Caco-2 (cell line): ENCODE measurements at places on chromosomes 11 and 22.

DNA sequence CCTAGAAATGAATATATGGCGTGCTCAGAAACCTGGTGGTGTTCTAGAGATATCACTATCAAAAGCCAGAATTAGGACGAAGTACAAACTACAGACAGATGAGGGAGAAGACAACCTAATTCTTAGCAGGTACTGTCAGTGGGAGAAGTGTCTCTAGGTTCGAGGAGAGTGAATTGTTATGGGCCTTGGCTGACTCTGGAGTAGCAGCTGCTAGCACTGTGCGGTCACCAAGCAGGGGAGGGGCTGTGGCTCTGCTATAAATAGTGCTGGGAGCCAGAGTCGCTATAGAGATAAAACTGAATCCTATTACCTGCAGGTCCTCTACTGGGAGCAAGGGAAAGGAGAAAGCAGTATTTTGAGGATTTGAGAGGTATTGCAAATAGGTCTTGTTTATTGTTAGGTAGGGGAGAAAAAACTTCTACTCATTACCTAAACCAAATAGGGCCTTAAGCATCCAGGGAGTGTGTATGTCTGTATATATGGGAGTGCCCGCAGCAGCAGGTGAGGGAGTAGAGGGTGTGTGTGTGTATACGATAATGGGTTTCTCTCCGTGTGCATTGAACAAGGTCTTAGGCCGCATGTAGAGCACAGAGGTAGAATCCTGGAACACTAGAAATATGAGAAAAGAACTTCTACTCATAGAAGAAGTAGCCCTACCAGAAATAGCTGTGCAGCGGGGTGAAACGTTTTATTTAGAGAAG lies 2.2 kb downstream of the MADD start:
- DNase-seq, result no peak

DNA sequence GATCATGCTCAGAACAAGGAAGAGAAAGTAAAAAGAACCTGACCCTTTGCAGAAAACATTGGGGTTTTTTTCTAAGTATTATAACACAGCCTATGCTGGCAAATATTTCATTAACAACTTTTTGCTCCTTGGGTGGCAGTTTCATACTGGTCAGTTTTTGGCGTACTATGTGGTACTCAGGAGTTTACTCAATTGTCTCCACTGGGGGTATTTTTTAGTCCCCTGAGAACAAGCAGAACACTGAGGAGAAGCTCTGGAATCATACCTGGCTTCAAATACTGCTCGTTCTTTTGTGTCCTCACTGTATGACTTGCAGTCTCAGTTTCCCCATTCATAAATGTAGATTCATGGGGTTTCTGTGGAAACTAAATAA lies 90.4 kb downstream of the SERGEF start:
- no peak for DNase-seq

- no peak for DNase-seq
Measured at GRCh38 chr22:23228503-23228902, 48.2 kb downstream of the BCR start.

DNA sequence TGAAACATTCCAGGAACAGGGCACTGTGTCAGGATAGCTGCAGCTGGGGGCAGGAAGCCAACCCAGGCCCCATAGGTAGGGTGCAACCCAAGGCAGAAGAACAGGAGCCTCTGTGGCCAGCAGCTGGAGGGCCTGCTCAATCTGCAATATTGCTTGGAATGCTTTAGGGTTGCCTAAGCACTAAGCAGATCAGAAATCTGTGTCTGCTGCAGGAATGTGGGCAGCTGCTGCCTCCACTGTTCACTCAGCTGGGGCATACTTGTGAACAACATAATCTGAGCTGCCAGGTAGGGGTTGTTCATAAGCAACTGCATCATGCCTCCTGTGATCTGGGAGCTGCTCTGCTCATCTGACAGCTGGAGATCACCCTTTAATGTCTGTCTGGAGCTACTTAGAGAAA lies 1.7 kb downstream of the UBQLNL start:
- no peak for DNase-seq

- peak; percentile 88 for DNase-seq
Measured at GRCh38 chr22:42283278-42284201, 13.1 kb upstream of the TCF20 start.

DNA sequence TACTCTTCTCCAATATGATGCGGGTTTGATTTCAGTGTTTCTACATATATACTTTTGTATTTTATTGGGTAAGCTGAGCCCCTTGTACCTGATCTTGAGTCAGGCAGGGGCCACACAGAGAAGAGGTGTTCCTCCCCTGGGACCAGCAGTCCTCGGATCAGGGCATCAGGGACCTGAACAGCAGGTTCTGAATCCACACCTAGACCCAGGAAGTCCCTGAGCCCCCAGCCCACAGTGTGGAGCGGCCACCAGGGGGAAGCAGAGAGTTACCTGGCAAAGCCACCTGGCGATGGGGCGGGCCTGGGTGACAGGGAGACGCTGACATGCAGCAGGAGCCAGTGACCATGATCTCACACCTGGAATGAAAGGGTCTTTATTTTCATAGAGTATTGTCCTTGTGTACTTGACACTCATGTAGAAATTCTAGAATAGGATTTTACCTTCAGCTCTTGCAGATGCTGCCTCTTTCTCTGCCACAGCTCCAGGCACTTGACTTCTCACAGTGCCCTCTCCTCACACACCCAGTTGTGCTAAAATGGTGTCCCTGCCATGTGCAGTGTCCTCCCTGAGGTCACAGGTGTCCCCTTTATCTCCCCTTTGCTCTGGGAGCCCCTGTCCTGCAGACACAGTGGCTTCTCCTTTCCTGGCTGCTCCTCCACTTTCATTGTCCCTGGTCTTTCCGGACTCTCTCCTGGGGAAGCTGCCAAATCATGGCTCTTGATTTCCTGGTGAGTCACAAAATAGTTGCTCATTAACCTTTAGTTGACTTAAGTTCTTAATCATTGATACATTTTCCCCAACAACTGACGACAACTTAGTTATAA lies 48.5 kb downstream of the GGTLC2 start:
- peak; percentile 91 for DNase-seq

DNA sequence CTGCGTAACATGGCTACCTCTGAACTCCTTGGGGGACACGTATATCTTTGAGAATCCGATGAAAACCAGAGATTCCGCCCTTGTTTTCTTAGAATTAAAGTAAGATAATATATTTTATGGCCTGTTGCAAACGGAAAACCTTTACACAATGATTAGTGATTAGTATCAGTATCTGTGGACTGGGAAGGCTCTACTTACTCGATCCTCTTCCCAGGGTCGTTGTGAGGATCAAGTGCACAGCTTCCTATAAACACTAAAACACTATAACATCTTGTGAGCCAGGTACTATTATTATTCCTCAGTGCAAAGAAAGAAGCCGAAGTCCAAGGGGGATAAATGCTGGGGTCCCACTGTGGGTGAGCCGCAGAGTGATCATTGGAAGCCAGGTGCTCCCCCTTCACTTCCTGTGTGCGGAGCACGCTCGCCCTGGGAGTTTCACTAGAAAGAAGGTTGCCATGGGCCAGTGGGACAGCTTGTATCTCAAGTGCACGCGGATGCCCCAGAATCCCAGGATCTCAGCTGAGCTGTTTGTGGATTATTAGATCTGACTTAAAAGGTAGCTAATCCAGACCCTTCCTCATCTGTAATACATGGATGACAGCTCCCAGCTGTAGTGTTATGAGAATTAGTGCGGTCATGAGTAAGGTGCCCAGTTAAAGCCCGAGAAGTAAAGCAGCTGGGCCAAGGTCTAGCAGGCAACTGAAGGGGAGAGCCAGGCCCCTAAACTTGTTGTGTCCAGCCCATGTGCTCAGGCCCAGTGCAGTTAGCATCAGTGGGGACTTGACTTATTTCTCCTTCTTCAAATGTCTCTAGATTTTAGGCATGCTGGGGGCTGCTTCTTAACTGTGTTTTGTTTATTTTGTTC lies 839 bp downstream of the CBY1 start:
- no peak for DNase-seq

GRCh38 chr11:56103210-56103737 lies at the start of gene OR8H2:
OR8H2 (plus strand) TSS chr11:56103687; CDS start chr11:56105043, 1,356 bp downstream.
- DNase-seq, result no peak

DNA sequence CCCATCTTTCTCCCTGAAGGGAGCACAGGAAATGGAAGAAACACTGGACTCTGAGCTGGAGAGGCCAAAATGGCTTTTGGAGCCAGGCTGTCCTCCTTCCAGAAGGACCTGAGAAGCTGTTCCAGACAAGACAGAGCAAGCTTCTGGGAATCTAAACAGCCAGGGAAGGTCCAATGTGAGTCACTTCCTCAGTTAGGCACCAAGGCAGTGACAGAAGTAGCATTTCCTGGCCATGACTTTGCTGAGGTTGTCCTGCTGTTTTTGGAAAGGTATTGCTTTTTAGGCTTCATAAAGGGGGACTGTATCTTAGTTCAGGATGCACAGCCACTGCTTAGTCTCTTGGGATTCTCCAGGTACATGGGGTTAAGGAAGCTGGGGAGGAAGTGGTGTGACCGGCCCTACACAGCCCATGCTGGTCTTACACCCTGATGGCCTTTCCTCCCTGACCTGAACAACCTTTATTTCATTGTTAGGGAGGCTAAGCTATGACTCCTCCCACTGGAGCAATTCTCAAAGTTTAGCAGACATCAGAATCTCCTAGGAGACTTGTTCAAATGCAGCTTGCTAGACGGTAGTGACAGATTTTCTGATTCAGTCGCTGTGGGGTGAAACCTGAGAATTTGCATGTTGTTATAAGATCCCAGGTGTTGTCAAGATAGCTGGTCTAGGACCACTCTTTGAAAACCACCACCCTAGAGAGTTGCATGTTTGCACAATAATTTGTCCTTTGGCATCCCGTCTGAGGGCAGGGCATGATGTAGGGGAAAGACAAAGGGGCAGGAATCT lies 6.8 kb upstream of the INSC start:
- DNase-seq, result no peak

- DNase-seq, result no peak
Measured at GRCh38 chr22:38033522-38034277, 23.5 kb upstream of the PICK1 start.

DNA sequence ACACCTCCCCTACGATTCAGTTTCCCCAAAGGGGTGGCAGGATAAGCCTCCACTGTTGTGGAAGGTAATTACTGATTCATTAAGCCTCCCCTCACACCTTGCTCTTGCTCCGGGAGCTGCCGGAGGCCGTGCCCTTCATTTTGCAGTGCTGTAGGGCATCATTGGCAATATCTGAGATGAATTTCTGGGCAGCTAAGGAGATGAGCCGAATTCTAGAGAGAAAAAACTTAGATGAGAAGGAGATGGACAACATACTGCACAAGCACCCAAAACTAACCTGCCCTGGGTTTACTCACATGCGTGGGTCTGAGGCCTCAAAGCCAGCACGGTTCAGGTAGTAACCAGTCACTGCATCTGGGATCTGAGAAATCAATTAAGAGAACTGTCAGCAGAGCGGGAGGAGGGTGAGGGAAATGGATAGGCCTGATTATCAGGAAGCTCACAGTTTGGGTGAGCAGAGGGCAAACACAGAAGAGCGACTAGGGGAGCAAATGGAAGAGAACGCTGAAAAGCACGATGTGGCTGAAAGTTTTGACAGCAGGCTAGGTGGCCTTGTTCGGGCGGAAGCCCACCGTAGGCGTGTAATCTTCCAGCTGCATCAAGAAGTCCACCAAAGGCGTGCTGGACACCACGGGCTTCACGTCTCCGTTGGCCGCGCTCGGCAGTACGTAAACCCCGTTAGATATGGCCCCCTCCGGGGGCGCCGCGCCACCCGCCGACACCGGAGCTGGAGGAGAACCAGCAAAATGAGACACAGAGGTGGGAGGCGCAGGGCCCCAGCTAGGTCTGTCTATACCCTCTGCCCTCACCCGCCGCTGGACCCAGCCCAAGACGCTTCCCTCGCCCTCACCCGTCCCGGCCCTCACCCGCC lies 689 bp downstream of the TAF10 start:
- no peak for DNase-seq

- no peak for DNase-seq
Measured at GRCh38 chr22:19057999-19058491, 64.2 kb downstream of the DGCR2 start.

DNA sequence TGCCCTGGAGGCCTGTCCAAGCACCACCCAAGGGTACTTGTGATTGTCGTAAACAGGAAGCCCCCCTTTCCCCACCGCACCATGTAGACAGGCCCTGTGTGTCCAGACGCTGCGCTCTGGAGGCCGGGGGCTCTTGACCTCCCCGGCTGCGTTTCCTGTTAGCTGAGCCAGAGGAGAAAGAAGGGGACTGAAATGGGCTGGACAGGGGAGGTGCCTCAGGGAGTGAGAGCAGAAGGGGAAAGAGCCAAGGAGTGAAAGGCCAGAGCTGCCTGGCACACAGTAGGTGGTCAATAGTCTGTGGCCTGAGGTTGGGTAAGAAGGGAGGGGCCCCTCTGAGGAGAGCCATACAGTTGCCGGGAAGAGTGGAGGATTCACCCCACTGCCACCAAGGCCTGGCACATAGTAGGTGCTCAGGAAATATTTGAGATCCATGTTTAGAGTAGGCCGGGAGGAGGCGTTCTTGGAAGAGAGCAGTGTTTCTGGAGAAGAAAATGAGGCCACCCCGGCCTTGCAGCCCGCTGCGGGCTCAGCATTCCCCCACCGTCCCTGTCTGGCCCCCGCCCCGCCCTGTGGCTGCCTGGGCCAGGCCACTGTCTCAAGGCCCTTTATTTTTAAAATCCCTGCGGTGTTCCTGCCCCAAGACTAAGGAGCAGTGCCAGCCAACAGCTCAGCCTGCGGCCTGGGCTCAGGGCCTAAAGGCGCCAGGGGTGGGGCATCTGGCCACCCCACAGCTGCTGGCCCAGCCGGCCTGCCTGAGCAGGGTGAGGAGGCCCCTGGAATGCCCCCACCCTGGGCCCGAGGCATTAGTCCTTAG lies 13.6 kb upstream of the CDC42EP1 start:
- DNase-seq, result no peak

GRCh38 chr11:11038352-11038751 lies 180.5 kb upstream of the ZBED5 start:
- DNase-seq, result no peak

DNA sequence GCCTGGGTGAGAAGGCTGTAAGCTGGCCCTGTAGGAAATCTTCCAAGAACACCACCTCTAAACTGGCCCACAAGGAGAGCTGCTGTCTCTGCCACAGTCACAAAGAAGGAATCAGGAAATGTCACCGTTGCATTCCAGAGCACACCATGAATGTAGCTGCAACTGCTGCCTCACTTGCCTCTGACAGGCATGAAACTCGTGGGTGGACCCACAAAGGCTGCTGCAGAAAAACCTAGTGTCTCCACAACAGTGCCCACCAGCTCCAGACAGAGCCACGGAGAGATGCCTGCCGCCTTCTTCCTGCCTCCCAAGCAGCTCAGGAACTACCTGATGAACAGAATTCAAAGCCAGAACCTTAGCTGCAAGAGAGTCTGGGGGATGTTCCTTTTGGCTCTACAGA lies 10.5 kb downstream of the DNAJB13 start:
- peak; percentile 32 for DNase-seq

DNA sequence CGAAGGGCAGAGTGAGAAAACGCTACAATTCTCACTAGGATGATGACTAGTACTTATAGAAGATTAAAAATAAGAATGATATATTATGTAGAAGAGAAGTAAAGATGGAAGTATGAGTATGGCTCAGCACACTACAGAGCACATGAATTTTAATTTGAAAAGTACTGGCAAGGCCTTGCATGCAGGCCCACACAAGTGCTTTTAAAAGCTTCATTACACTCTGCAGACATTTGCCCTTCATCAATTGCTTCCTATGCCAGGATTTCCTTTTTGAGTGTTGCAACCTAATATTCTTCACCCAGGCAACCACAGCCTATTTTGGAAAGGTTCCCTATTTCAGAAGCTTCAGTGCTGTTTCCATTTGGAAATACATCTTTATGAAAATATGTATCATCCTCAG lies 81.1 kb downstream of the LARGE2 start:
- DNase-seq, result no peak

GRCh38 chr11:129743112-129743815 lies 72.4 kb upstream of the TMEM45B start:
- DNase-seq, result no peak

GRCh38 chr11:66859686-66860448 lies 3.0 kb downstream of the LRFN4 start:
- DNase-seq, result no peak

- DNase-seq, result no peak
Measured at GRCh38 chr11:62024936-62025486, 57.6 kb upstream of the FTH1 start.
